ENCODE measurements at places on chromosomes 16 and 17.

GRCh38 chr17:31015639-31016038, 44.8 kb downstream of the RNF135 start:
- DNase-seq = no peak

- DNase-seq = no peak
Observed at GRCh38 chr17:58969156-58969555, 137.5 kb downstream of the TRIM37 start.

DNA sequence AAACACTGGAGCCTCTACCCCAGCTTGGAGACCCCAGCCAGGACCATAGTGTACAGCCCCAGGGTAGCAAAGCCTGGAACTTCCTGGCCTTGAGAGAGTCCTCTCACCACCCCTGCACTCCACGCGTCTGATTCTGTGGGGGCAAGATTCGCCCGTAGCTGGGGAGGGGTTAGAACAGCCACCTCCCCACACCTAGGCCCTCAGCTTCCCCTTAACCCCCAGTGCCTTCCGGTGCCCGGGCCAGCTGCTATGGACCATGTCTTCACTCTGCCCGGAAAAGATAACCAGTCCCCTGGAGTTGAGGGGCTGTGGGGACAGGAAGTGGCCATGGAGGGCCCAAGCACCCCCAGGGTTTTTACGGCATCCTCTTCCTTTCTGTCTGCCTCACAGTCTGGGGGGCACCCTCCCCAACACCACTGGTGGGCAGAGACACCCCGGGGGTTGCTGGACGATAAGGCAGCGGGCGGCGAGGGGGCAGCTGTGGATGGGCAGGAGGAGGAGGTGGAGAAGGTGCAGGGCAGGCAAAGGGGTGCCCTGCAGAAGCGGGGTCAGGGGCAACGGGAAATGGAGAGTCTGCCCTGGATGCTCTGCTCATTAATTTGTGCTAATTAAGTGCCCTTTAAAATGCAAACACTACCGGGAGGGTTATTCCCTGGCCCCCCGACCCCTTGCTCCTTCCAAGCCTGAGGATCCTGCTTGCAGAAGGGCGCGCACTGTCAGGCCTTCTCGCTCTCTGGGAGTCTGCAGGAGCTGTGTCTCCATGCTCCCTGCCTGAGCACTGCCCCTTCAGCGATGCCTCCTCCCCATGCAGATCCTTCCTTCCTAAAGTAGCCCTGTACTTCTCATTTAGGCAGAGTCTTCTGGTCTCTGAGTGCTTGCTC, 2.4 kb downstream of the PRSS27 start:
- no peak for DNase-seq

DNA sequence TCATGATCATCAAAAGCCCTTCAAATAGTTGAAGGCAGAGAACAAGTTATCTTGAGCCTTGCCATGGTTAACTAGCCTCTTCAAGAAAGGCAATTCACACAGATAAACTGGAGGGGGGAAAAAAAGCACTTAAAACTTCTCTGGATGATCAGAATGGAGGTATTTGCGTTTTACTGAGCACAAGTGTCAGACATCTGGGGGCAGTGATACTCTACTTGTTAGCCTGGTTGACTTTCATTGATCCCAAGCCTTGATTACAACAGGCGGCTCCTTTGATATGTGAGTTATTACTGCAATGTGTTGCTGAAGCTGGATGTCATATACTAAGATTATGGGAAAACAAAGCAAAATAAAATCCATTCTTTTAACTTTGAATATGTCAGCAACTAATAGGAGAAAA, 155.0 kb upstream of the HS3ST3A1 start:
- DNase-seq = no peak

- no peak for DNase-seq
Observed at GRCh38 chr17:73528679-73529078, 115.6 kb downstream of the SDK2 start.

- peak; percentile 63 for DNase-seq
Observed at GRCh38 chr16:12215277-12216105, 239.0 kb downstream of the SNX29 start.

DNA sequence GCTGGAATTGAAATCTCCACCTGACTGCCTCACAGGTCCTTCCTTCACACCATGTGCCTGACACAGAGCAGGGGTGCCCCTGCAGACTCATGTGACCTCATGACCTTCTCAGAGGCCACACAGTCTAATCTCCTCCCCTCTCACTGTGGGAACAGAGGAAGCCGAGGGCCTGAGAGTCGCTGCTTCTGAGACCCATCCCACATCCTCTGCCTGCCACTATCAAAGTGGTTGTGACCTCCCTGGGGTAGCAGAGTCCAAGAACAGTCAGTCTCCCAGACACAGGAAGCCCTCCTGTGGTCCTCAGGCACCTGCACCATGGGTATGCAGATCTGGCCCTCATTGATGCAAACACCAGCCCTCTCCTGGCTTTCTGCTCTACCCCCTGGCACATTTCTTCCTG, 78.5 kb downstream of the RAB11FIP4 start:
- no peak for DNase-seq

- DNase-seq = no peak
Observed at GRCh38 chr17:61967729-61968128, 39.9 kb upstream of the INTS2 start.

DNA sequence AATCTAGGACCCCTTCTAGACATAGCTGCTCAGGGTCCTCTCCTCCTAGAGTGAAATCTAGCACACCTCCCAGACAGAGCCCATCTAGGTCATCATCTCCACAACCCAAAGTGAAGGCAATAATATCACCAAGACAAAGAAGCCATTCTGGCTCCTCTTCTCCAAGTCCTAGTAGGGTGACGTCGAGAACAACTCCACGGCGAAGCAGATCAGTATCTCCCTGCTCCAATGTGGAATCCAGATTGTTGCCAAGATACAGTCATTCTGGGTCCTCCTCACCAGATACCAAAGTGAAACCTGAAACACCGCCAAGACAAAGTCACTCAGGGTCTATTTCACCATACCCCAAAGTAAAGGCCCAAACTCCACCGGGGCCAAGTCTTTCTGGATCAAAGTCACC, 10.7 kb downstream of the SRRM2 start:
- DNase-seq = no peak

- peak; percentile 42 for DNase-seq
Observed at GRCh38 chr17:76442341-76443338, 10.3 kb downstream of the UBE2O start.

DNA sequence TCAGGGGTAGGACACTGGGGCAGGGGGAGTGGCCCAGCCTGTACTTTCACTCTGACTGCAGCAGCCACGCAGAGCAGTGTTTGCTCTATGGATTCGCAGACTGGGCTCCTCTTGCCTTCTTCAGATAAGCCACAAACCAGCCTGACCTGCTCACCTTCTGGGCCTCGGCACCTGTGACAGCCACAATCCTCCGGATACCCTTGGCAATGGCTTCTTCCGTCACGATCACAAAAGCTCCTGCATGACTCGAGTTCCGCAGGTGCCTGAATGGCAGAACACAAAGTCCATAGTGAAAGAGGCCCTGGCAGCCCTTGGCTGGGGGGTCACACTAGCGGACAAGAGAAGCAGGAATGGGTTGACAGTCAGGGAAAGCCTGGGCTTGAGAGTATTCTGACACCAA, 3.8 kb upstream of the EXOSC6 start:
- DNase-seq = no peak

DNA sequence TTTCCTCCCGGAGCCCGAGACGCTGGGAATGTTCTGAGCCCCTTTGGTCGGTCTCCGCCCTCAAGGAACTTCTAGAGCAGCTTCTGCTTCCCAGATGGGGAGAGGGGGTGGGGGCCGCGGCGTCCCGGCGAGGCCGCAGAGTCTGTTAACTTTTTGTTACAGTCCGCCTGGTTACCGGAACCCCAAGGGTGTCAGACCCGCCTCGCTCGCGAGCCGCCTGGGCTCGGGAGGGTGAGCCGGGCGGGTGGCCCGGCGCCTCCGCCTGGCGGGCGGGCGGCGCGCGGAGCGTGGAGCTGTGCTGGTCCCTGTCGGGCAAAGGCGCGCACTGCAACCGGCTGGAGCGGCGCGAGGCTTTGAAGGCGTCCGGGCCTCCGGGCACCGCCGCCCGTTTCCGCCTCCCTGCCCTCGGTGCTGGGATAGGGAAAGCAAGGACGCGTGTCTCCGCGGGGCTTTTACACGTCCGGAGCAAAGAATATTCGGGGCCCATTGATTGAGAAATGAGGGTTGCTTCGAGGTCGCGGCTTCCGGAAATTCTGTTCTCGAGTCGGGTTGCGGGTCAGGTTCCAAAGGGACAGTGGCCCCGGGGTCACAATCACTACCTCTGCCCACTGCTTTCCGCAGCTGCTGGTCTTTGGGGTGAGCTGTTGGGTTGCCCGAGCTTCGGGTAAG, 1.7 kb downstream of the HS3ST3B1 start:
- DNase-seq = peak; percentile 80

GRCh38 chr17:13297183-13297582, 279.4 kb upstream of the ELAC2 start:
- DNase-seq = no peak

- DNase-seq = no peak
Observed at GRCh38 chr17:78023042-78023441, 64.5 kb downstream of the TNRC6C start.

DNA sequence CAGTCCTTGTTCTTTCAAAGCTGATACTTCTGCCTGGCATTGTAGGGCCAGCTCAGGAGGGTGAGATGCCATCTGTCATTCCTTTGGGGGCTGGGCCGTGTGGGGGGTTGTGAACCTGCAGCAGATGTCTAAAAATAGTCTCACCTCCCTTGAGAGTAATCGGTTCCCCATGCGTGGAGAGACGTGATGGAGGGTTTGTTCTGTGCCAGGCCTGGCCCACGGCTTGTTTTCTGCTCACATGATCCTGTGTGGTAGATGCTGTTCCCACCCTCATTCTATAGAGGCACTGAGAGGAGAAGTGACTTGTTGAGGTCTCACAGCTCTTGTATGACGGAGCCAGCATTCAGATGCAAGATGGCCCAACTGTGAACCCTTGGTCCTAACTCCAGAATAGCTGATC, 4.6 kb downstream of the IRF8 start:
- peak; percentile 64 for DNase-seq

DNA sequence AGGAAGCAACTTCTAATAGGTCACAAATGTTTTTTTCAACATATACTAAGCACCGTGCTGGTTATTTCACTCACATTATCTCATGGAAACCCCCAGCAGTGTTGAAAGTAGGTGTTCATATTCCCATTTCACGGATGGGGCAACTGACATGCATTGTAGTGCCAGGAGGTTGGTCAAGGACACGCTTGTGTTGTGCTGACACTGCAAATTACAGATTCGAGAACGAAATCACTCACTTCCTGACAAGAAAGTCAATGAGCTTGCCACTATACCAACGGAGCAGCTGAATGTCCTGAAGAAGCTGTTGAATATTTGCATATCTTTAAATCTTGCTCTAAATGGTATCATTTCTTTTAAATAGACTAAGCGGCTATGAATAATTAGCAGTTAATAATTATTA, 378.0 kb upstream of the C16orf82 start:
- no peak for DNase-seq

GRCh38 chr17:17970699-17971430, 1.3 kb downstream of the TOM1L2 start:
- DNase-seq = no peak

GRCh38 chr17:36813957-36814563, 123.2 kb upstream of the LHX1 start:
- no peak for DNase-seq

- peak; percentile 69 for DNase-seq
Observed at GRCh38 chr17:31584438-31585279, 193.2 kb downstream of the RAB11FIP4 start.

DNA sequence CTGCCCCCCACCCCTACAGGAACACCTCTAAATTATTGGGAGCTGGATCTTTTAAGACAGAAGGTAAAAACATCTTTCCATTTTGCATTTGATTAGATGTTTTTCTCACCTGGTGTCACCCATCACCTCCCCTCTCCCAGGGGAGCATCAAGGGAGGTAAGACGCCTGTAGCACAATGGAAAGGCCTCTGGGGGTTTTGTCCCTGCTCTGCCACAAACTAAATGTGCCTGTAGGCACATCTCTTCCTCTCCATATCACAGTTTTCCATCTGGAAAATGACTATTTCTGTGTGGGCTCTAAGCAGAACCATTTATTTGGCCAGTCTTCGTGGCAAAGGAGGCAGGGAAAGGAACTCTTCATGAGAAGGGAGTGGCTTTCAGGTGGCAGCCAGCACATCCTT, 76.6 kb downstream of the GNAO1 start:
- DNase-seq = no peak

GRCh38 chr16:25013751-25014499, 1.2 kb downstream of the ARHGAP17 start:
- DNase-seq = peak; percentile 44
